ENCODE measurements at places on chromosomes 6 and 20.
A peak's percentile ranks its signal among the peaks of the same experiment; 100 is the strongest.

GRCh38 chr20:43984587-43984986, 69.9 kb downstream of the TOX2 start:
- DNase-seq: no peak

- DNase-seq: peak; percentile 11
Observed at GRCh38 chr6:75932067-75932466, 140.4 kb downstream of the IMPG1 start.

- DNase-seq: no peak
Observed at GRCh38 chr20:62949962-62950361, 2.5 kb upstream of the SLC17A9 start.

- no peak for DNase-seq
Observed at GRCh38 chr20:19876828-19877460, 118.9 kb downstream of the RIN2 start.

DNA sequence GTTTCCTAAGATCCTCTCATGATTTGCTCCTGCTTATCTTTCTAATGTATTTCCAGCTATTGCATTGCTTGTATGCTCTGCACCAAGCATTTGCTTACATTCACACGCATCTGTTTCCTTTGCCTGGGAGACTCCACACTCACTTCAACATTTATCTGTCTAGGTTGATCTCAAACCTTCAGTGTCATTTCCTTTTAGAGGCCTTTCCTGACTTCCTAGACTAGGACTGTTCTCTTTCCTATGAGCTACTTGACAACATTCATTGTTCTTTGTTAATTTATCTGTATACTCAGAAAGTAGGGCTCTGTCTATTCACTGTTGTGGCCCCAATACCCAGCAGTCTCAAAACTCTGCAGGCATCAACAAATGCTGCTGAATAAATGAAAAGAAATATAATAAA, 84.4 kb downstream of the WASF1 start:
- DNase-seq: no peak

DNA sequence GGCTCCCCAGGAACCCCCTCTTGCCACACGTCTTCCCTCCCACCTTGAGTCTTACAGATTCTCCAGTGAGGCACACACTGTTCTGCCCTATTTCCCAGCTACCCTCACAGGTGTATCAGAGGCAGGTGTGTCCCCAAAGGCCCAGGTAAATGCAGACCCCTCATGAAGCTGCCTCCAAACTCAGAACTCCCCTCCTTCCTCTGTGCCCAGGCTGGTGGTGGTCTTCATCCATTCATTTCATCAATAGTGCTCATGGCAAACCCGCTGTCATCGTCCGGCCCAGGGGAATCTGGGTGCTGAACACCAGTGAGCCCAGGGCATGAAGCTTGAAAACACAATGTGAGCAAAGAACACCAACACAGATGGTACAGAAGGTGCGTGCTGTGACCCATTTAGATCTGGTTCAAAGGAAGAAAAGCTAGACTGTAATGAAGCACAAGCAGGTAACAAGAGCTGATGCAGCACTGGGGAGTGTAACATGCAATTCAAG, 213.1 kb downstream of the SYNDIG1 start:
- DNase-seq: no peak

DNA sequence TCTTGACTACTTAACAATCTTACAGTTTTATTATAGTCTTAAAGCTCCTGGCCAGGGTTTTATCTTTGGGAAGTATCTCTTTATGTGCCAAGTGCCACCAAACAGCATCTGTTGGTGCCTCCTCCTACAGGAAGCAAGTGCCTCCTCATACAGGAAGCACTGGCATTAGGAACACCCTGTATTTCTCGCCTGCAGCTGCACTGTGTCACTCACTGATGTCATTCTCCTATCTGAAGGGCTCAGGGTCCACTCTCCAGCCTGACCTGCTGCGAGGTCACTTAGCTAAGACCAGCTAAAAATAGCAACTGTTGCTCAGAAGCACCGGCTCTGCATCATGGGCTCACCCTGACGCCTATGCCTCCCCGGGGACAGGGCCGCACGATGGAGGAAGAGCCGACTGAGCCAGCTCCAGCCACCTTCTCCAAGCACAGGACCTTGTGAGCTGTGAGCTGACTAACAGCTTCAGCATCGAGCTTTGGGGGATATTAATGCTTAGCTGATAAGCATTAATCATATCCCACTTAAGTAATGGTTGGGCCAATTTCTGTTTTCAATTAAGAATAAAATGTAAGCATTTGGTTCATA, 66.3 kb upstream of the CD93 start:
- DNase-seq: peak; percentile 95

- DNase-seq: no peak
Observed at GRCh38 chr20:48679599-48679998, 148.2 kb downstream of the PREX1 start.

DNA sequence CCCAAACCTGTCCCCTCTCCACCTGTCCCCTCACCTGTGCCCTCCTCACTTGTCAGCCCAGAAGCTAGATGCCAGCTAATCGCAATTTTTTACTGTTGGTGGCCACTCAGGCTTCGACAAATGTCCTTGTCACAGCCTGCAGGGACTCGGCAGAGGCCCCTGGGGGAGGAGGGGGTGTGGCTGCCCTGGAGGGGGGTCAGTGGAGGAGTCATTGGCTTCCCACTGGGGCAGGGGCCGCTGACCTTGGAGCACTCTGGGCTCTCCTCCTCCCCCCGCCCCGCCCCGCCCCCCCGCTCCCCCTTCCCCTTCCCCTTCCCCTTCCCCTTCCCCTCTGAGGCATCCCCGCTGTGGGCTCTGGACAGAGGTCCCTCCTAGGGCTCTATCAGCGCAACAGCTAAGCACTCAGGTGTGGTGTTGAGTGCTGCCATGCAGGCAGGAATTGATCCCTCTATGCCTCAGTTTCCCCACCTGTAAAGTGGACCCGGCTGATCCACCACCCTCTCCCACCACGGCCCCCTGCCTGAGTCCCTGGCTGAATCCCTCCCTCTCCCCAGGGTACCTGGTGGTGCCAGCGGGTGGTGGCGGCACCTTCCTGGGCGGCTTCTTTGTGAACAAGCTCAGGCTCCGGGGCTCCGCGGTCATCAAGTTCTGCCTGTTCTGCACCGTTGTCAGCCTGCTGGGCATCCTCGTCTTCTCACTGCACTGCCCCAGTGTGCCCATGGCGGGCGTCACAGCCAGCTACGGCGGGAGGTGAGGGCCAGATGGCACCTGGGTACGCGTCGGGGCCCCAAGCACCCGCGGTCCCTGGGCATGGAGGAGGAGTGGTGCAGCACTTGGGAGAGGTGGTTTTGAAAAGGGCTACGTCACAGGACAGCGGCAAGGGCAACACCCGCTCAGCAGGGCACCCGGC, 23.8 kb downstream of the SLCO4A1 start:
- no peak for DNase-seq

GRCh38 chr20:63537525-63538203, 488 bp upstream of the PTK6 start:
- peak; percentile 98 for DNase-seq

DNA sequence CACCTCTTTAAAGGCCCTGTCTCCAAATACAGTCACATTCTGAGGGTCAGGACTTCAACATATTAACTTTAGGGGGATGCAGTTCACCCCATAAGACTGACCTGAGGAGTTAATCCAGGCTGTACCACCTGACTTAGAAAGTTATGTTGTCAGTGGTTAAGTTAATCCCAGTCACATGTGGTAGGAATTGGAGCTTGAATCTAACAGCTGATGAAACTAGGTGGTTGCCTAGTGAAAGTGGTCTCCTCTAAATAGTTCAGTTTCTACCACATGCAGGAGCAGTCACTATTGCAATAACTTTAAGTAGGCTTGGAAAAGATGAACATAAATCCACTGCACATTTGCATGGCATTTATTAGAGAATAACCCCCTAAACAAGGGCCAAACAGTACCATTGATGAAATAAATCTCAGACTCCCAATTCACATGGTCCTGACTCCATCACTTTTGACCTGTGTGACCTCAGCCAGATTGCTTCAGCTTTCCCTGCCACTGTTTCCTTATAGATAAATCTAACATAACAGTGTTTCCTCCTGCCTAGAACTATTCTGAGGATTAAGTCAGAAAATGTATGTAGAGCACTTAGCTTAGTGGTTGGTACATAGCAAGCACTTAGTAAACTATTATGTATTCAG, 20.1 kb downstream of the SAMD5 start:
- DNase-seq: peak; percentile 89

DNA sequence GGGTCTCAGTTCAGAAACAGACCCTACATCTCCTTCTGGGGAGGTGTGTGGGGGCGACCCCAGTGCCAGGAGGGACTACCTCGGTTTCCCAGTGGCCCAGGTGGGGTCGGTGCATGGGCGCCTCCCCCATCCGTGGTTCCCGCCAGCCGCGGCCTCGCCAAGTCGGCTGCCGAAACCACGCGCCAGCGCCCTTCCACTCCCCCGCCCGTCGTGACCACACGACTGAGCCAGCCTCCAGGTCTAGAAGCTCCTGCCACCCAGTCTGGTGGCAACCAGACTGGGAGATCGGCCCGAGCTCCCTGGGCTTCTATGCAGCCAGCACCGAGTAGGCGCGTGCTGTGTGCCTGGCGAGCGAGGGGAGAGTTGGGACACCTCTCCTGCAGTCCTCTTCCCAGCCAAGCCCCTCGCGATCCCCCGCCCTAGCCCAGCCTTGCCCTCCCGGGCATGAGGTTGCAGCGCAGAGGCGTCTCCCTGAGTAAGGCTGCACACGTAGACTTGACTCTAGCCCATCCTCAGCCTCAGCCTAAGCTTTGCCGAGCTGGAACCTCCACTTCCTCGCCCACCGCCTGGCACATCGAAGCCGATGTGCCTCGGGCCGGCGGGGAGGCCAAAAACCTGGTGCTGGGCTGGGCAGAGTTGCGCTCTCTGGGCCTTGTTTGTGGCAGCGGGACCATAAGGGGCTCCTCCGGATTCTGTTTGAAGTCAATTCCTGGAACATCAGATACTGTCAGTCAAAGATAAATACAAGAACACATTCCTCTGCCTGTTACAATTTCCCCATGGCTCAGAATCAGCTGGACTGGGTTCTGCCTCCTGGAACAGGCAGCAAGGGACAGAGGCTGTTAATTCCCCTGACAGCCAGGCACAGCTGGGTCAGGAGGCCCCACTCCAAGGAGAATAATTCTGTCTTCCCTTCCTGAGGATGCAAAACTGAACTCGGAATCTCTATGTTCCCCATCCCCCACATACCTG, 1.5 kb upstream of the CPNE5 start:
- no peak for DNase-seq

DNA sequence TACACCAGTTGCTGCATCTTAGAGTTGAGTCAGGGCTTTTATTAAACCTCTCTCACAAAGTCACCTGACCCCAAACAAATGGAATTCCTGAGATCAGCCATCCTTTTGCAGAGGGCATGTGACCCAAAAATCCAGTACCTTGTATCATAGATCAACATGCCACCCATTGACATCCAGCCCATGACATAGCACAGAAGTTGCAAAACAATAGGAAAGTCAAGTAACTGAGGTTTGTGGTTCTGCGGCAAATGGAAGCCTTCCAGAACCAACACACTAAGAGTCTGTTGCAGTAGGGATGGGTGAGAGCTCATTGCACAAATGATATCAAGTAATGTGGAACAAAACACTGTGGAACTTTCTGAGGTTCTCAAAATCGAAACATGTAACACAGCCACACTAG, 111.2 kb downstream of the PDE7B start:
- peak; percentile 90 for DNase-seq

- no peak for DNase-seq
Observed at GRCh38 chr6:158311626-158312025, 639 bp upstream of the TULP4 start.

Measured in myocyte (in vitro differentiated cells).